ENCODE measurements at places on chromosomes 6 and 20. TPM values are rescaled to one million over a fixed set of nuclear protein-coding genes. Genes with fewer than 3 reads are reported as not detected.

GRCh38 chr20:47857569-47858464 is 72.5 kb upstream of the SULF2 start:
- peak; percentile 55 for DNase-seq

GRCh38 chr20:57481281-57481711 is 43.6 kb downstream of the CTCFL start:
- no peak for DNase-seq

DNA sequence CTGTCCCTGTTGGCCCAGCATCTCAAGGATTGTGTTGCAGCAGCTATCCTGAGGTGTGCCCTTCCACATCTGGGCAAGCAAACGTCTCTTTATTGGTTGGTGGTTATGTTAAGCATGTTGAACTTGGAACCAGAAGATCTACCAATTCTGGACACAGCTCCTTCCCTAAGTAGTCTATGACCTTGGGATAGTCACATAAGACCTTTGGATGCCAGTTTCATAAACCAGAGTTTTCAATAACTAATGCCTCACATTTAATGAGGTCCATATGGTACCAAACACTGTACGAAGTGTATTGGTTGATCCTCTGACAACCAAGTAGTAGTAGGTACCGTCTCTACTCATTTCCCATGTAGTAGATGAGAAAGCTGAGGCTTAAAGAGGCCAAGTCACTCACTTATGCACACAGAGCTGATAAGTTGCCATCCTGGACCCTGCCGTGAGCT is 3.7 kb downstream of the CYP24A1 start:
- DNase-seq, result no peak

- no peak for DNase-seq
These were observed 91.5 kb downstream of the TOX2 start for GRCh38 chr20:44006126-44006525.

DNA sequence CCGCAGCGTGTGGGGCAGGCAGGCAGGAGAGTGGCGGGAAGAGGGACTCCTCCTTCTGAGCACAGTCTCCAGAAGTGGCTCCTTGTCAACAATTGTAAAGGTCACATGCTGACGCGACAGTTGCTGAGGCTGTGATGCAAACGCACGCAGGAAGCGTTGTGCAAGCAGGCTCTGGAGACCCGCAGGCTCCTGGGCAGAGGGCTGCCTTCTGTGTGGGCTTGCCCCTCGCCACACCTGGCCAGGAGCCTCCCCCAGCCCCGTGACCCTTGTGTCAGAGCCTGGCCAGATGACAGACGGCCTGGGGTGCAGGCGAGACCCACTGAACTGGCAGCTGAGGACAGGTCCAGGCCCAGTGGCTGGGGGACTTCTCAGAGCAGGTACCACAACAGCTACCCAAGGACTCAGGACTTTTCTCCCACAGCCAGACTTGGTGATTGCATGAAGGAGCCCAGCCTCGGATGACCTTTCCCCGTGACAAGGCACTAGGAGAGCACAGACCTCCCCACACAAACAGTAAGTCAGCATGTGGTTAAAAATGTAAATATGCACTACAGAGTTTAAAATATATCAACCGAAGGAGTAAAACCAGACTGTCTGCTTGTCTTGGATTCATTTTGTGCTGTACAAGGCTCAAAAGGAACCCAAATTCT is 222.1 kb upstream of the RREB1 start:
- no peak for DNase-seq

DNA sequence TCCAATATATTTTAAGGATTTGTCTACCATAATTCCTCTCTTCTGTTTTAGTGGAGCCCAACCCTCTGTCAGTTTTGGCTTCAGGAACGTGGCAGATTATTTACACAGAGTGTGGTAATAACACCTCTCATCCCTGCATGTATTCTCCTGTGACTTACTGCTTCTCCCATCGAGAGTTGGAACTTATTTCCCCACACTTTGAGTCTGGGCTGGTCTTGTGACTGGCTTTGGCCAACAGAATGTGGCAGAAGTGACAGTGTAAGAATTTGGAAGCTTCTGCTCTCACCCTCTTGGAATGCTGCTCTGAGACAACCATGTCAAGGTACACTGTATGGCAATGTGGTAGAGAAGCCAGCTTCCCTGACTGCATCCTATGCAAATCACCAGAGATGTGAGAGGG is 407.7 kb downstream of the EPM2A start:
- DNase-seq, result no peak

DNA sequence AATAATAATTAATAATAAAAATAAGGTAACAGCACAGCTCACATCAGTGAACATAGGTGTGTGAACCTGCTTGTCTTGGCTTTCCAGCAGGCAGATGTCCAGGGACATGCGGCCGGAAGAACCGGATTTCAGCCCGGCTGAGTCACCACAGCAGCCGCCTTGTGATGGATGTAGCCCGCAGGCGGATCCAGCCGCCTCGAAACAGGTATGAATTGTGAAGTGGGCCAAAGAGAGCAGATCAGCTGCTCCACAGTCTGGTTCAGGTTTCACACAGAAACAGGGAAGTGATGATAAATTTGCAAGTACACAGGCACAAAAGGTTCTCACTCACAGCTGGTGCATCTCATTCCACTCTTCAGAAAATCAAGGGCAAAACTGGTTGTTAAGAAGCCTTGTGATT is 55.1 kb downstream of the ID4 start:
- DNase-seq, result no peak

DNA sequence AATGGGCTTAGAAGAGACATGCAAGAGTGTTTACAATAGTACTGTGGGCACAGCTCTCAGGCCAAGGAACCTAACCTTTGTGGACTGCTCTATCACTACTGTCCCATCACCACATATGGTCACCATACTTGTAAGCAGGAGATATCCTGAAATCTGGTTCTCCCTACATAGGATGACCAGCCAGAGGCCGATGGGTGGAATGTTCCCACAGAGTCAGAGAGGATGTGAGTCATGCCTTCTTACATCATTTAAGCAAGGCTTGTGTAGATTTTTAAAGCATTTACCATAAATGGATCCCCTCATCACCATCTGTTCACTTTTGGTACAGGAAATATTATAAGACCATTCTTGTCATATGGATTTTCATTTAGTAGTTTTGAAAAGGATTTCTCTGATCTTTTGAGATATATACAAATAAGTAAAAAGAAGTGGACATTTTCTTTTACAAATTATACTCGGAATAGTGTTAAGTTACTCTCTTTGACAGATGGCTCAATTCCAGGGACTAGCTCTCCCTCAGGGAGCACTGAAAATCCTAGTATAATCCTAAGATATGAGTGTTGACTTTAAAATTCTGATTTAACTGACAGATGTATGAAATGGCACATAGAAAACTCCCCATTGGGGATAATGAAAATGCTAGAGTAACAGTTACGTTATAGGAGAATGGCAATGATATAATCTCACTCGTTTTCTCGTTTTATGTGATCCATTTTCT is 6.6 kb downstream of the HTR1B start:
- peak; percentile 91 for DNase-seq

DNA sequence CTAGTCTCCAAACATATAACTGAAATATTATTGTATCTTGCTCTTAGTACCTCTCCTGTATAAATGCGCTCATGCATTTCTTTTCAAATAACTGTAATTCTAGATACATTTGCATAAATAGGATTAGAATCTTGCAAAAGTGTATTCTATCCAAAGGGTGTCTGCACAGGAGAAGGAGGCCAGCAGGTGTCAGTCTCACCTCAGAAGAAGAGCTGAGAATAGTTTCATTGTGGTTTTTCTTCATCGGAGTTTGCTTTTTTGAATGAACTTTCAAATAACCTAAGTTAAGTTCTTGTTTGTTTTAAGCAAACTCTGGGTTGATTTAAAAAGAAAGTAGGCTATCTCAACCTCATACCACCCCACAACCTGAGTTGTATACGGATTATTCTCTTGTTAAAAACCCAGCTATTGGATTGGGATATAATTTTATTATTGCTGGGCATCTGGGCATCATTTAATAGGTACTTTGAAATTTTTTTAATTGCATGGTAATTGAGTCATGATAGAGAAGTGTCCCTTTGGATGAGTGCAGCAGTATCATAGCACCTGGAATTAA is 125.0 kb upstream of the MLIP start:
- peak; percentile 80 for DNase-seq

- peak; percentile 91 for DNase-seq
These were observed at the start of gene PREX1 for GRCh38 chr20:48827855-48828733. Gene PREX1, minus strand, starts transcription at chr20:48827999. Its CDS starts 139 bp downstream, at chr20:48827860.

- DNase-seq, result no peak
These were observed 536.0 kb downstream of the BCKDHB start for GRCh38 chr6:80642452-80642851.

- no peak for DNase-seq
These were observed 29.3 kb downstream of the KAT14 start for GRCh38 chr20:18166950-18167349.

- DNase-seq, result no peak
These were observed 86.9 kb upstream of the FRMD1 start for GRCh38 chr6:168165891-168166290.

DNA sequence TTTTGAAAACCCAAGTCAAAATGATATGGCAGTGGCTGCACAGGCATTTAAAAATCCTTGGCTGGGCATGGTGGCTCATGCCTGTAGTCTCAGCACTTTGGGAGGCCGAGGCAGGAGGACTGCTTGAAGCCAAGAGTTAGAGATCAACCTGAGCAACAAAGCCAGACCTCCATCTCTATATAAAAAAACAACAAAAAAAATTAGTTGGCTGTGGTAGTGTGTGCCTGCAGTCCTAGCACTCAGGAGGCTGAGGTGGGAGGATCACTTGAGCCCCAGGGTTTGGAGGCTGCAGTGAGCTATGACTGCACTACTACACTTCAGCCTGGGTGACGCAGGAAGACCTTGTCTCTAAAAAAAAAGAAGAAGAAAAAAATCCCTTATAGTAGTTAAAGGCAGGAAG is 142.9 kb downstream of the MYB start:
- DNase-seq, result no peak

DNA sequence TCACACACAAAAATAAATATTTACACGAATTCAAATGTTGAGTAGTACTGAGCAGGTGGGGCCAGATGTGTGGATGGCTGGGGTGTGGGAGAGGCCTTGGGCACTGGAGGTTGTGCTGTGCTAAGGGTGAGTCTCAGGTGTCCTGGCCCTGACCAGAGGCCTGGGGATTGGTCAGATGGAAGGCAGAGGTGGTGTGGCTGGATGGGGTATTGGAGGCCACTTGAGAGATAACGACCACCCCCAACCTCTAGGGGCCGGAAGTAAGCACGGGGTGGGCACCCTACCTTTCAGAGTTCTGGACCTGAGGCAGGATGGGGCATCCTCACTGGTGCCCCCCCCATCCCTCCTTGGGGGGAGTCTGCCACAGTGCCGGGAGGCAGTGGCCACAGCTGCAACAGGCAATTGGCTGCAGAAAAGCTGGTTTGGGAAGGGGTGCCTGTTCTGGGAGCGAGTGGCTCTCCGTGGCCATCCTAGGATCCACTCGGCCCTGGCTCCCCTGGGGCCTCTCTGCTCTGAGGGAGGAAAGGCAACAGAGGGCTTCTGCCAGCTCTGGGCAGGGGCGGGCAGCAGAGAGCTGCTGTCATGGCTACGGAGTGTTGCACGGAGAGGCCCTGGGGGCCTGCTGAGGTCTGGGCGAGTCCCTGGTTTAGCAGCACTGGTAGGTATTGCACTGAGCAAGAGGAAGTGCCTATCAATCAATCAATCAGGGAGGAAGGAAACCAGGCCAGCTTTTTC is 87.6 kb downstream of the ASXL1 start:
- DNase-seq, result peak; percentile 57

Gene RHAG
- total RNA-seq, result not detected

Gene SLC17A2
- total RNA-seq, result not detected

Gene LY6G6C
- total RNA-seq, result not detected

Gene CCR6
- total RNA-seq, result not detected

Gene DZANK1
- total RNA-seq, result 0.40 TPM

Gene MATN4
- not detected for total RNA-seq

Gene MOXD1
- under 0.01 TPM for total RNA-seq

Gene MUC21
- not detected for total RNA-seq
